ENCODE measurements at places on chromosomes 16 and 17. TPM values are rescaled to one million over a fixed set of nuclear protein-coding genes. Genes with fewer than 3 reads are reported as not detected.

DNA sequence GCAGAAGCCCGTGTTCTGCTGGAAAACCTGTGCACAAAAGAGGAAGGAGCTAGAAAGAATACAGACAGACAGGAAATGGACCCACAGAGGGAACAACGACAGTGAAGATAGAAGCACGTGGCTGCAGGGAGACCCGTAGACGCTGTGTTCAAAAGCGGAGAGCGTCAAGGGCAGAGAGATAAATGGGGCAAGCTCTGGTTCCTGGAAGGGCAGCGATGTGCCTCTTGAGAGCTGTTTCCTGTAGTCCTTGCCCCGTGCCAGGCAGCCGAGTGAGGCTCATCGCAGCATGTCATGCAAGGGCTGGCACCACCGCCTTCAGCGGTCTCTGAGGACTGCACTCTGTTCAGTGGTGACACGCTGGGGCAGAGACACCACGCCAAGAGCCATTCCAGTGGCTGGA is 43.6 kb upstream of the CACNG5 start:
- H3K4me1 ChIP-seq = peaks cover 17% of the 10 kb centered on the region
- H3K4me3 ChIP-seq = peak overlapping the region; percentile 53
- peak overlapping the region; percentile 8 for H3K27ac ChIP-seq
- no peaks in the 10 kb centered on the region for H3K27me3 ChIP-seq
- no peaks in the 10 kb centered on the region for H3K36me3 ChIP-seq

- H3K4me3 ChIP-seq = no peak overlapping the region
- no peaks in the 10 kb centered on the region for H3K36me3 ChIP-seq
- H3K27me3 ChIP-seq = no peaks in the 10 kb centered on the region
- H3K27ac ChIP-seq = no peak overlapping the region
- H3K4me1 ChIP-seq = peaks cover 40% of the 10 kb centered on the region
These were observed 6.2 kb upstream of the HEXIM2 start for GRCh38 chr17:45155483-45155882.

GRCh38 chr16:17392127-17392856 is 78.5 kb downstream of the XYLT1 start:
- H3K4me1 ChIP-seq = peaks cover 17% of the 10 kb centered on the region
- H3K36me3 ChIP-seq = no peaks in the 10 kb centered on the region
- H3K4me3 ChIP-seq = no peak overlapping the region
- no peak for DNase-seq
- H3K27me3 ChIP-seq = no peaks in the 10 kb centered on the region

DNA sequence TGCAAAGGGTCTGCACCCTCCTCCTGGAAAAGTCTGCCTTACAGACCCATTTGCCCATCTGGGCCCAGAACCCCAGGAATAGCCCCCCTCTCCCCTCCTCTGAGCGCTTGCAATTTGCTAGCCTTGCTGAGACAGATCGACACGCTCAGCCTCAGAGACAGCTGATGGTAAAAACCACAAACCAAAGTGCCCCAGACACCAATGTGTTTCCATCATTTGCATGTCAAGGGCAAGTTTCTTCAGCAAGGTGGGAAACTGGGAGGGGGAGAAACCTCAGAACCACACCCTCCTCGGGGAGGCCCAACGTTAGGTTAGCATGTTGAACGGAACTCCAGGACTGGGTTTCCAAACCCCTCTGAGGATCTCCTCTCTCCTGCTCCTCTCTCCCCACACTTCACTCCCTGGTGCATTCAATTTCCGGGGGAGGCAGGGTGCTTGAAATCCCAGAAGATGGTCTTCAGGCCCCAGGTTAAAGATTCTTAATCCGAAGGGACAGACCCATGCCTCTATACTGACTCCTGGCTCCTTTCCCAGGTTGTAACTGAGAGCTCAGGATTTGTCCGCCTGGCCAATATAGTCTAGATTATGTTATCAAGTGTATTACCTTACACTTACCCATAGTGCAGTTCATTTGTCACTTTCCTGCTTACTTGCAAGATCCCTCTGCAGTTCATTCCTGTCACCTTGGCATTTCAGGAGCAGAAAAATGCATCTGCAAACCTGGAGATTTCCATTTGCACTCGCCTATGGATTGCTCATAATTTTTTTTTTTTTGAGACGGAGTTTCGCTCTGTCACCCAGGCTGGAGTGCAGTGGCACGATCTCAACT is 1.3 kb upstream of the CUEDC1 start:
- H3K27me3 ChIP-seq = no peaks in the 10 kb centered on the region
- H3K36me3 ChIP-seq = no peaks in the 10 kb centered on the region
- no peak for DNase-seq

- H3K4me3 ChIP-seq = no peak overlapping the region
- H3K27ac ChIP-seq = no peak overlapping the region
- no peaks in the 10 kb centered on the region for H3K4me1 ChIP-seq
- H3K27me3 ChIP-seq = no peaks in the 10 kb centered on the region
- no peak for DNase-seq
These were observed 32.4 kb upstream of the IRX3 start for GRCh38 chr16:54318941-54319340.

GRCh38 chr16:61945511-61945910 is 90.7 kb downstream of the CDH8 start:
- no peak overlapping the region for H3K4me3 ChIP-seq
- H3K27ac ChIP-seq = no peak overlapping the region
- no peak for DNase-seq
- H3K36me3 ChIP-seq = no peaks in the 10 kb centered on the region
- H3K27me3 ChIP-seq = no peaks in the 10 kb centered on the region

DNA sequence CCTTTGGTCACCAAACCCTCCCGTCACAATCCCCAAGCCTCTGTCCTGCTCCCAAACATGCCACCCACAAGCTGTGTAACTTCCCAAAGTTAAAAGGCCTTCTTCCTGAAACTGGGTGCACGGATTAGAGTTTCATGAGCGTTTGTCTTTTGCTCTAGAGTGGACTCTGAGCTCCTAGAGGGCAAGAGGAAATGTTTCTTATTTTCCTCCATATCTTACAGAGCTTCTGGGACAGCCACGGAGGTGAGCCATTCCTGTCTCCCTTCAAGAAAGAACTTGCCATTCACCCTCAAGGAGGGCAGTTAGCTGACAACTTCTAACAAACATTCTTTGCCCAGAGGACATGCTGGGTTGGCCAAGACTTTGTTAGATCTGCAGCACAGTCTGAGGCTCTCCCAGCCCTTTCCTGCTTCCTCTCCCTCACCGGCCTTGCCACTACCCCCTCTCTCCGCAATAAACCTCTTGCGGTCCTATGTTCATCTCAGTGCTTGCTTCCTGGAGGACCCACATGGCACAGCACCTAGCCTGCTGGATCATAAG is 2.6 kb upstream of the MYCBPAP start:
- H3K27me3 ChIP-seq = no peaks in the 10 kb centered on the region
- H3K36me3 ChIP-seq = no peaks in the 10 kb centered on the region
- no peak overlapping the region for H3K27ac ChIP-seq
- H3K4me3 ChIP-seq = no peak overlapping the region

DNA sequence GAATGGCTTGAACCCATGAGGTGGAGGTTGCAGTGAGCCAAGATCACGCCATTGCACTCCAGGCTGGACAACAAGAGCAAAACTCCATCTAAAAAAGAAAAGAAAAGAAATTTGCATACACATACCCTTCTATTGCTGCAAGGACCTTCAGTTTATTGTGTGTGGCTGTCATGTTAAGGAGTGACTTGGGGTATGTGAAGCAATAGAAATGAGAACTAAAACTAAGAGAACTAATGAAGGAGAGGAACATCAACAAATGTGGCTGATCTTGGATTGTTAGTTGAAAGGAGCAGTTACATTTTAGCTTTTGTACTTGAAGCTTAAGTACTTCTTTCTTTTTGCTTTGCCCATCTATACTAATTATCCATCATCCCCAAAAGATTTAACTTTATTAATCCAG is 12.7 kb upstream of the NSRP1 start:
- DNase-seq = no peak
- H3K27me3 ChIP-seq = no peaks in the 10 kb centered on the region
- no peaks in the 10 kb centered on the region for H3K36me3 ChIP-seq
- H3K27ac ChIP-seq = no peak overlapping the region
- H3K4me3 ChIP-seq = no peak overlapping the region

DNA sequence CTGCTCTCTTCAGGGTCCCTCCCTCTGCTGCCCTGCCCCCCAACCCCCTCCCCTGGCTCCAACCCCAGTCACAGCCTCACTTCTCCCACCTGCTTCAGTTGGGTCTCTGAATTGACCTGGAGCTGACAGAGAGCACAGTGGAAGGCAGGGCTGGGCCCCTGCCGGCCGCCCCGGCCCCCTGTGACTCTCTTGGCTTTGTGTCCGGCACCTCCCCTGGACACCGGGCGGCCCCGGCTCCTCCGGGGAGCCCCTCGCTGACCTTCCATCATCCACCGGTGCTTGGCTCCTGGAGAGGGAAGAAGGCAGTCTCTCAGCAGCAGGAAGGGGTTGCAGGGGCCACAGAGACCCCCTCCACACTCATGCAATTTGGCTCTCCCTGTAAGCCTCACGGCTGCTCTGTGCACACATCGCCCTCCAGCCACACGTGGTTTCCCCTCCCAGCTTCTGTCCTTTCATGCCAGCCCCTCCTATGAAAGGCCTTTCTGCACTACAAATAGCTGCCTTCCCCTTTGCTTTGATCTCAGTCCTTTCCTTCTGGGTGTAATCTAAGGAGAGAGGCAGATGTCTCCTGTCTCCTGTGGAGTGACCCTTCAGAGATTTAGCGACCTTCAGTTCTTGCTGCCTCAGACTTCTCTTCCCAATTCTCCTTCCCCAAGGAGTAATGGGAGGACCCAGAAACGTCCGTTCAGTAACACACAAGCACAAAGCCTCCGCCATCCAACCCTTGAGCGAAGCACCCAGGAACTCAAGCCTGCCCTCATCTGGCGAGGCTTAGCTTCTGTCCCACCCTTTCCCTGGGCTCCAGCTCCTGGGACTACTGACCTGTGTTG is 8.3 kb downstream of the NKIRAS2 start:
- no peaks in the 10 kb centered on the region for H3K27me3 ChIP-seq
- no peak for DNase-seq
- H3K4me1 ChIP-seq = peaks cover 19% of the 10 kb centered on the region
- no peak overlapping the region for H3K4me3 ChIP-seq

The CCDC57 gene
- total RNA-seq = 58.1 TPM

Measured in thoracic aorta (tissue), 2 donors.